HFFc6 (cell line): ENCODE measurements at places on chromosomes 1 and 21. TPM values are rescaled to one million over a fixed set of nuclear protein-coding genes. Genes with fewer than 3 reads are reported as not detected.

- no peak for DNase-seq
These were observed 936 bp upstream of the NCAM2 start for GRCh38 chr21:20997311-20997635.

DNA sequence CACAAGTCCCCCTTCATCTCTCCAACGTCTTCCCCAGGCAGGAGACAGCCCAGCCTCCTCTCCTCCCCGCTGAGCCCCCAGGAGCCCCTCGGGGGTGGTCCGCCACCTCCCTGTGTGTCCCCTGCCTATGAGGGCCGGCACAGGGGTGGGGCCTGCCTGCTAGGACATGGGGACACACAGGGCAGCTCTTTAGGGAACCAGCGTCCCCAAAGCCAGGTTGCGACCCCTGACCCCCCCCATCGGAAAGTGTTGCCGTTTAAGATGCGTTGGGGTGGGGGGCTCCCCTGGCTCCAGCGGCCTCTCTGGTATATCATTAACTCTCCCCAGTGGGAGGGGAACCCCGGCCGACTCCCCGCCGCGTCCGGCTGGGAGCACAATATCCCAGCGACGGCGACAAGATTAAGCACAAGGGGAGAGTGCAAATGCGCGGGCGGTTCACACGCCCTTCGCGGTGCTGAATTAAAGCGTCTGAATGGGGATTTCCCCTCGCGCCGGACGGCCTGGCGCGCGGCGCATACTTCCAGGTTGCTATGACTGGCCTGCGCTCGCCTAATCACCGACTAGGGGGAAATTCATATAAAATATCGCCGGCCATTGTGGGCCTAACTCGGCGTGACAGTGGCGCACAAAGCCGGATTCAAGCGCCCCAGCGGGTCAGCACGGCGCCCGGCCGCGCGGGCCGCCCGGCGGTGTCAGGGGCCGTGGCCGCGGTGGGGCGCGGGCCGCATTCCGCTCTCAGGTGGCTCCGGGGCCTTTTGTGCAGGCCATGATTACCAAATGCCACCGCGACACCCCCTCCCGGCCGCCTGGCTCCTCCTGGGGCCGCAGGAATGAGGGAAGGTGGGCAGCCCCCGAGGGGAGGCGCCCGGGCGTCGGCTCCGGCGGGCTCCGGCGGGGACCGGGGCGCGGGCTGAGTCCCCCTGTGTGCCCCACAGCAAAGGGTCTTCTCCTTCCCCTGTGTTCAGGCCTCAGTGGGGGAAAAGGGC is 30.9 kb downstream of the WNT3A start:
- no peak for DNase-seq

GRCh38 chr1:182196897-182197870 is 135.7 kb upstream of the ZNF648 start:
- no peak for DNase-seq

DNA sequence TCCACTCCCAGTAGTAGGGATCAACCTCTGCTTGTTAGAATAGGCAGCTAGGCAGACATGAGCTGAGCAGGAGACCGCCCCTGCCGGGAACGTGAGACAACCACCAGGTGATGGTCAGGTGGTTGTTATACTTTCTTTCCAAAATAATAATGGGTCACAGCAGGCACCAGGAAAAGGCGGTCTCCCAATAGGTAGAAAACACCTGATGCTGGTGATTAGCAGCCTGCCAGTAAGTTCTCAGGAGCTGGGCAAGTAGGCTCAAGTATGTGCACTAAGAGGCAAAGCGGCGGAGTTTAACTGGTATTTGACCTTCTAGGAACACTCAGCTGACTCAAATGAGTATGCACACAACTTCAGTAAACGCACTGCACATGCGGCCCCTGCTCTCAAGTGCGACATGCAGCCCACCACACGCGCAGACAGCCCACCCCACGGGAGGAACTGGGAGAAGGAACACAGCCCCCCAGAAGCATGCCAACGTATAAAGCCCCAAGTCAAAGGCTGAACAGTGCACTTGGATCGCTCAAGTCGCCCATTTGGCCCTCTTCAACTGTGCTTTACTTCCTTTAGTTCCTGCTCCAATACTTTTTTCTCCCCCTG is 80.0 kb downstream of the DESI2 start:
- DNase-seq = no peak

GRCh38 chr1:30382496-30382895 is 340.9 kb downstream of the MATN1 start:
- DNase-seq = no peak

DNA sequence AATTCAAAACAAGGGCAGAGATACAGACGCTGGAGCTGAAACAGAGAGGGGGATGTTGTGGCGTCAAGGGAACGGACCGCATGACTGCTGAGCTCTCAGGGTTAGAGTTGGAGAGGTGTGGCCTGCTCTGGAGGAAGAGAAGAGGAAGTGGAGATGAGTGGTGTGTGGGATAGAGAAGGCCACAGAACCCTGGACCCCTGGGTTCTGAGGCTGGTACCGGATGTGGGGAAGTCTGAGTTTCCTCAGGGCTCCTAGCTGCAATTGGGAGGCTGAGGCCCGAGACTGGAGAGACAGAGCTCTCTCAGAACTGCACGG is 1.8 kb downstream of the BCAN start:
- DNase-seq = no peak

- DNase-seq = no peak
These were observed 6.4 kb upstream of the PKP1 start for GRCh38 chr1:201276891-201277290.

GRCh38 chr1:109248444-109248796 is 919 bp upstream of the CELSR2 start:
- DNase-seq = no peak

DNA sequence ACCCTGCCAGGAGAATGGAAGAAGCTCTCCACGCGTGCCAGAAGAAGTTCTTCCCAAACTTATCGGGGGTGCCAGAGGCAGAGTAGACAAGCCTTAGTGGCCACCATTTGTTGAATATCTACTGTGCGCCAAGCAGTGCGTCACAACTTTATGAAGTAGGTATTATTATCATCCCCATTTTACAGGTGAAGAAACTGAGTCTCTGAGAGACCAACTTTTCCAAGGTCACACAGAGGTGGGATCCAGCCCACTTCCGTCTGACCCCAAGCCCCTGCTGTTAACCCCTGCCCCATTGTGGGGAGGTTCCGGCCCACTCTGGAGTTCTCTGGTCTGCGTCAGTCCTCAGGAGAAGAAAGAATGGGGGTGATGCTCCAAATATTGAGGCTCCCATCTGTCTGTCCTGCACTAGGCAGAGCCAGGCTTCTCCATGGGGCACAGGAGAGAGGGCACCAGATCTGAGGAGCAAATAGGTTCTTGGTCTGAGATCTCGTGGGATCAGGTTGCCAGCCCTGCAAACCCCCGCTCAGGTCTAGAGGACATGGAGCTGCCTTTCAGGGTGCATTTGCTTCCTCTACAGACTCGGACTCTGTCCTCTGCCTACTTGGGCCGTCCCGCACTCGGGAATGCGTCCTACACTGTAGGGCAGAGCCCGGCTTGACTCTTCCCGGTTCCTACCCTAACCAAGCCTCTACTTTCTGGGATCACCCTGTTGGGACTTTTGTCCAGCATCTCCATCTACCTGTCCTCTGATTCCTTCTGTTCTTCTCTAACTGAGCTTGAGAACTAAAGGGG is 2.1 kb downstream of the CDK18 start:
- DNase-seq = no peak

- no peak for DNase-seq
These were observed 5.5 kb downstream of the PAQR7 start for GRCh38 chr1:25869909-25870606.

- no peak for DNase-seq
These were observed 205.9 kb downstream of the CTH start for GRCh38 chr1:70616946-70617345.

- DNase-seq = no peak
These were observed 2.9 kb downstream of the RUNX1 start for GRCh38 chr21:35046263-35046624.

GRCh38 chr1:96360036-96360795 is 361.4 kb upstream of the PTBP2 start:
- DNase-seq = no peak

DNA sequence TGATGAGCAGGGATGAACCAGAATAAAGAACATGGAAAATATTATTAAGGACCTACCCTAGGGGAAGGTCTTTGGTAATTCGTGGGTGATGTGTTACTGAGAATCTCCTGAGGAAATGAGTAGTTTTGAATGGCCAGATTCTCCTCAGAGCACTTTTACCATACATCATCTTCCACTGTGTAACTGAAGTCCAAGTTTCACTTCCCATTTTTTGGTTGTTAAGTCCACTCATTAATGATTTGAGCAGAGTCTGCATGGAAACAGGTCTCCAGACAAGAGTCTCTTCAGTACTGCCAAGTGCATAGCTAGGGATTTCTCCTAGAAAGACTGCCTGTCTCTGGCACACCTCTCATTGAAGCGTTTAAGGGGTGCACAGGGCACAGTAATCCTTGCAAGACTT is 48.7 kb upstream of the PCP4 start:
- no peak for DNase-seq

DNA sequence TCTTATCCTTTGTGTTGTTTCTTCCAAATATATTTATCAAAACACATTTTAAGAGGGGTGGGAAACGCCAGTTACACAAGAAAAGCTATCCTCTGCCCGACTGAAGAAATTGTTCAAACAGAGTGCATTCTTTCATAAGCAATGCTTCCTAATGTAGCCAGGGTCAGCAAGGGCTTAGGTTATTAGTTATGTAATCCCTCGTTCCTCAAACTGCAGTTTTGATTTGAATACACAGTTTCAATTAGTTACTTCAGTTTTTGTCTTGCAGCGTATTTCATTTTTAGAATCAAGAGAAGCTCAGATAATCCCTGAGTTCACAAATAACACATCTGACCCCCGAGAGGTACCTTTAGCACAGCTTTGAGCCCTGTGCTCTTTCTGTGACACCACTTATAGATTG is 141.7 kb upstream of the NRIP1 start:
- DNase-seq = no peak

DNA sequence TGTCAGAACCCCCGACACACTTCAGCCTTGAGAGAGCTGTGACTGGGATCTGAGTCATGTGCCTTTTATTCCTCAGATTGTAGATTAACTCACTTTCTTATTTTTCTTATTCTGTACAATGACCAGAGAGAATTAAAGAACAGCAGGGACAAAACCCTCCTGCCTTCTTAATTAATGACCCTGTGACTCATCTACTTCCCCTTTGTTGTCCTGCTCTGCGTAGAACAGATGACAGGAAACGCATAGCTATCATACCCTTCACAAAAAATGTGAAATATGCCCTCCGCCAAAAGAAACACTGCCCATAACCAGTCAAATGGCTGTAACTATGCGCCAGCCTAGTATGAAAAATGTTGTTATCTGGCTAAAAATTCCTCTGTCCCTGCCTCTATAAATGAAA is 9.1 kb upstream of the PADI2 start:
- peak; percentile 98 for DNase-seq

Gene C1orf52
- 21.7 to 27.3 TPM (median 22.1 TPM) in 3 replicates for total RNA-seq

Gene BRDT
- not detected in 3 replicates for total RNA-seq

Gene CENPL
- 13.0 to 14.6 TPM (median 13.7 TPM) in 3 replicates for total RNA-seq

Gene KRTAP21-2
- not detected in 3 replicates for total RNA-seq

Gene CATSPERE
- total RNA-seq = 0.15 to 0.30 TPM (median 0.18 TPM) in 3 replicates

Gene RNF186
- not detected in 3 replicates for total RNA-seq

Gene C1QC
- not detected in 2 replicates for total RNA-seq

Gene MIXL1
- not detected in 3 replicates for total RNA-seq

Gene HENMT1
- 0.37 and 2.5 TPM in 2 replicates for total RNA-seq

Gene CD52
- not detected in 3 replicates for total RNA-seq

Gene ABCA4
- not detected in 3 replicates for total RNA-seq

Gene PLA2G4A
- 0.38 to 1.1 TPM (median 0.91 TPM) in 3 replicates for total RNA-seq

Gene TRAF5
- 7.8 to 12.2 TPM (median 11.6 TPM) in 3 replicates for total RNA-seq
